ENCODE measurements at places on chromosomes 12 and 14.

DNA sequence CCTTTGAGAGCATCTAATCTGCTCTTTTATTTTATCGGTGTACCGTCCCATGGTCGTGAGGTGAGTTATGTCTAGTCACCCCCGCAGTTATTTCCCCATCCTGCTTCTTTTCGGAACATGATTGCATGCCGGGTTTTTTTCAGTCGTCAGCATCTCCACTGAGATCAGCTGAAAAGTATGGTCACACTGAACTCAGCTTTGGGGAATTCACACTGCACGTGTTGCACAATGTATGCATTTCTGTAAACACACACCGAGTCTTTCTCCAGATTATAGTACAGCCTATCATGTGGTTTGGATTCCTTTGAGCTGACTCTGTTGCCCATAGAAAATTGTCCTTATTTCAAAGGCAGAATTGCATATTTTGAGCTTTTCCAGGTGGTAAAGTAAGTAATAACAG lies 24.6 kb downstream of the PLXNC1 start:
- no peaks in the 10 kb centered on the region for H3K27me3 ChIP-seq
- H3K27ac ChIP-seq, result peak overlapping the region; percentile 97
- DNase-seq, result no peak
- H3K36me3 ChIP-seq, result peaks cover 12% of the 10 kb centered on the region
- peaks cover 6% of the 10 kb centered on the region for H3K4me1 ChIP-seq
- H3K4me3 ChIP-seq, result no peak overlapping the region

GRCh38 chr12:124754949-124755800 lies 108.5 kb downstream of the SCARB1 start:
- peak; percentile 89 for DNase-seq
- no peak overlapping the region for H3K4me3 ChIP-seq
- no peaks in the 10 kb centered on the region for H3K27me3 ChIP-seq
- peaks cover 19% of the 10 kb centered on the region for H3K4me1 ChIP-seq

DNA sequence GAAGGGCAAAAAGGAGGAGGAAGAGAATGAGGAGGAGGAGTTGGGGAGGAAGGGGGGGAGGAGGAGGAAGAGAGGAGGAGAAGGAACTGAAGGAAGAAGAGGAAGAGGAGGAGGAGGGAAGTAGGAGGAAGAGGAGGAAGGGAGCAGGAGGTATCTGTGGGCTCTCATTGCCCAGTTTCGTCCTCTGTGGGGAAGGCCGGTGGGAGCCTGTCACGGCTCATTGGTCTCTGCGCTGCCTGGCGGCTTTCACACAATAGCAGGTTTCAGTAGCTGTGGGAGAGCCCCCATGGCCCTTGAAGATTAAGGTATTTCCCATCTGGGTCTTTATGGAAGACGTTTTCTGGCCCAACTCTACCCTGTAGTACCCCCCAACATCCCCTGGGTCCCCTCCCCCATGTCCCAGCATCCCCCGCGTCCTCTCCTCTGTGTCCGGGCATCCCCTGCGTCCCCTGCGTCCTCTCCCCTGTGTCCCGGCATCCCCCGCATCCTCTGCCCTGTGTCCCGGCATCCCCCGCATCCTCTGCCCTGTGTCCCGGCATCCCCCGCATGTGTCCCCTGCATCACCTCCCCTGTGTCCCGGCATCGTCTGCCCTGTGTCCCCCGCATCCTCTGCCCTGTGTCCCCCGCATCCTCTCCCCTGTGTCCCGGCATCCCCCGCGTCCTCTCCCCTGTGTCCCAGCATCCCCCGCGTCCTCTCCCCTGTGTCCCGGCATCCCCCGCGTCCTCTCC lies 278.2 kb upstream of the SFSWAP start:
- no peaks in the 10 kb centered on the region for H3K4me1 ChIP-seq
- H3K27ac ChIP-seq, result no peak overlapping the region
- peaks cover 50% of the 10 kb centered on the region for H3K27me3 ChIP-seq
- DNase-seq, result no peak
- H3K36me3 ChIP-seq, result no peaks in the 10 kb centered on the region

GRCh38 chr14:95961481-95961880 lies 77.7 kb upstream of the C14orf132 start:
- no peak overlapping the region for H3K27ac ChIP-seq
- no peak overlapping the region for H3K4me3 ChIP-seq
- H3K36me3 ChIP-seq, result no peaks in the 10 kb centered on the region
- no peak for DNase-seq
- H3K27me3 ChIP-seq, result no peaks in the 10 kb centered on the region

DNA sequence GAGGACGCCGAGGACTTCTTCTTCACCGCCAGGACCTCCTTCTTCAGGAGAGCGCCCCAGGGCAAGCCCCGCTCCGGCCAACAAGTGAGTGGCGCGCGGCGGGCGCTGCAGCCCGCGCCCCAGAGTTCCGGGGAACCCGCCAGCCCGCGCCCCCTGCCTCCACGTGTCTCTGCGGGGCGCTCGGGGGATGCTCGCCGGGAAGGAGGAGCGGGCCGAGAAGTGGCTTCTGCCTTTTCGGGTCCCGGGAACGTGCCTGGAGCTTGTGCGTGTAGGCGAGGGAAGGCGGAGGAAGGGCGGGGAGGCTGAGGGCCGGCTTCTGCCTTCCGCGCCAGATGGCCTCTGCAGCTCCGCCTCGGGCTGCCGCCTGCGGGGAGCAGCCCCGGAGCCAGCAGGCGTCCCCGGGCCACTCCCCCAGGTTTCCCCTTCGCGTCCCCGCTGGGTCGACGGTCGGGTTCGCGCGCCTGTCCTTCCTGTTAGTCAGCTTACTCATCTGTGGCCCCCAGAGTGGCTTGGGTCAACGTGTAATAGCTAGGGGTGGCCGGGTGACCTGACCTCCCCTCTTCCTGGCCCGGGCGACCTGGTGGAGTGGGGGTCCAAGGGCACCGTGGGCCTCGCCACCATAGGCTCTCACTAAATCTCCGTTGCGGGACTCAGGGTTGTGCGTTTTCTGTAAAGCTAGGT lies 505 bp downstream of the RASSF3 start:
- H3K4me1 ChIP-seq, result peaks cover 58% of the 10 kb centered on the region
- H3K27me3 ChIP-seq, result no peaks in the 10 kb centered on the region
- H3K4me3 ChIP-seq, result peak overlapping the region; percentile 76
- H3K36me3 ChIP-seq, result no peaks in the 10 kb centered on the region
- DNase-seq, result peak; percentile 95

- H3K27me3 ChIP-seq, result no peaks in the 10 kb centered on the region
- no peak overlapping the region for H3K4me3 ChIP-seq
- H3K4me1 ChIP-seq, result no peaks in the 10 kb centered on the region
- DNase-seq, result no peak
- no peaks in the 10 kb centered on the region for H3K36me3 ChIP-seq
These were observed 240.2 kb downstream of the PAX9 start for GRCh38 chr14:36901861-36902260.

DNA sequence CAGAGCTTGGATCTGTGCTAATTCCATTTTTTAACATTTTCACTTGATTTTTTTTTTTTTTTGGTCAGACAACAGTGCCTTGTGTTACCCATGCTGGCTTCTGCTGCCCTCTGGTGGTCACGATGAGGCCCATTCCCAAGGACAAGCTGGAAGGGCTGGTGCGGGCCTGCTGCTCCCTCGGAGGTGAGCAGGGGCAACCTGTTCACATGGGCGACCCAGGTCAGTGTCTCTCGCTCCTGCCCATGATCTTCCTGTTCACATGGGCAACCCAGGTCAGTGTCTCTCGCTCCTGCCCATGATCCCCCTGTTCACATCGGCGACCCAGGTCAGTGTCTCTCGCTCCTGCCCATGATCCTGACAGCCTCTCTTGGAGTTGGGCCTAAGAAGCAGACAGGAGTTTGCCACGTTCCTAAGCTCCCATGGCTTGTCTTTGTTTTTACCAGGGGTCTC lies 59.4 kb downstream of the DGLUCY start:
- no peak overlapping the region for H3K27ac ChIP-seq
- no peaks in the 10 kb centered on the region for H3K27me3 ChIP-seq
- H3K4me1 ChIP-seq, result peaks cover 10% of the 10 kb centered on the region
- peak; percentile 90 for DNase-seq

Measured in left lung (tissue), 14 donors.